ENCODE measurements at places on chromosomes 5 and 9. TPM values are rescaled to one million over a fixed set of nuclear protein-coding genes. Genes with fewer than 3 reads are reported as not detected.

The SAXO1 gene
- not detected for total RNA-seq

DNA sequence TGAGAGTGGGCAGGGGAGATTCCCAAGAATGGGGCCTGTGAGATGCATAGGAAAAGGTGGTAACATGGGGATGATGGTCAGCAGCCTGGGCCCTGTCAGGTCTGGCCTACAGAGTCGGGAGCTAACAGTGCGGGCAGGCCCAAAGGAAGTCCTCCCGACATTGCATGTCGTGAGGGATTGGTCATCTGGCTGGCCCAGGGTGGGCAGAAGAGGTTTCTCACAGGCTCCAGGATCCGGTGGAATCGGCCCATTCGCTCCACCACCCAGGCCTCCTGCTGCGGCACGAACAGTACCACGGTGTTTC is 514 bp downstream of the STOML2 start:
- H3K4me3 ChIP-seq = peak overlapping the region; percentile 52
- peaks cover 9% of the 10 kb centered on the region for H3K36me3 ChIP-seq
- no peaks in the 10 kb centered on the region for H3K27me3 ChIP-seq
- H3K4me1 ChIP-seq = peaks cover 9% of the 10 kb centered on the region

The GALT gene
- 9.0 TPM for total RNA-seq

DNA sequence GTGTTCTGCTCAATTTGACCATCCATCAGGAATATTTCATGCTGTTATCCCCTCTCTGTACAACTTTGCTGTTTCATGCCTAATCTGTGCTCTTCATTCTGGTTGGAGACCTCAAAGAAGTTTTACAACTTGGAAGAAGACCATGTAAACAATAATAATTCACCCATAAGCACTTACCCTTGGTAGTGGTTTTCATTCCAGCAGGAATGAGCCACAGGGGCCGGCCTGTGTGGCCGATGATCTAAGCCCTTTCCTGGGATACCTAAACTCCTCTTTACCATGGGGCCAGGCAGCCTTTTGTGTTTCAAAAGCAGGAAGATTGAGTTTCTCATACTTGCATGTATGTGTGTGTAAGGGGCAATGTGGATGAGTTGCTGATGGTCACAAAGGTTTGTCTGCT is 165.0 kb downstream of the FGF1 start:
- H3K27me3 ChIP-seq = no peaks in the 10 kb centered on the region
- DNase-seq = peak; percentile 87
- peak overlapping the region; percentile 31 for H3K27ac ChIP-seq
- H3K4me1 ChIP-seq = peaks cover 18% of the 10 kb centered on the region

DNA sequence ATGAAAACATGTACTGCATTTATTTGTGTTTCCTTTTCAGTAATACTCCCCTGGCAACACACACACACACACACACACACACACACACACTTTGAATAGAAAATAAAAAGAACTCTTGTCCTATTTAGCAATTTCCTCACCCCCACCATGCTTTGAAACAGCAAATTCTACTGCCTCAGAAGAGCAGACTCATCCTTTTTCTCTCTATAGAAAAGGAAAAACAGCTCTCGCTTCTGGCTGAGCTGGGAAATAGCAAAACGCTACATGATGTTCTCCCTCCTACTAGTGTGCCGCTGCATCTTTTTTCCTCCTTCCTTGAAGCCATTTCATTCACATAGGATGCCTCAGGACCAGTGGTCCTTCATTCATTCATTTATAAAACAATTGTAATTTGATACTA is 453.6 kb downstream of the CSNK1G3 start:
- no peak overlapping the region for H3K4me3 ChIP-seq
- no peaks in the 10 kb centered on the region for H3K27me3 ChIP-seq
- H3K27ac ChIP-seq = no peak overlapping the region
- no peak for DNase-seq

The PCDHA9 gene
- under 0.01 TPM for total RNA-seq

DNA sequence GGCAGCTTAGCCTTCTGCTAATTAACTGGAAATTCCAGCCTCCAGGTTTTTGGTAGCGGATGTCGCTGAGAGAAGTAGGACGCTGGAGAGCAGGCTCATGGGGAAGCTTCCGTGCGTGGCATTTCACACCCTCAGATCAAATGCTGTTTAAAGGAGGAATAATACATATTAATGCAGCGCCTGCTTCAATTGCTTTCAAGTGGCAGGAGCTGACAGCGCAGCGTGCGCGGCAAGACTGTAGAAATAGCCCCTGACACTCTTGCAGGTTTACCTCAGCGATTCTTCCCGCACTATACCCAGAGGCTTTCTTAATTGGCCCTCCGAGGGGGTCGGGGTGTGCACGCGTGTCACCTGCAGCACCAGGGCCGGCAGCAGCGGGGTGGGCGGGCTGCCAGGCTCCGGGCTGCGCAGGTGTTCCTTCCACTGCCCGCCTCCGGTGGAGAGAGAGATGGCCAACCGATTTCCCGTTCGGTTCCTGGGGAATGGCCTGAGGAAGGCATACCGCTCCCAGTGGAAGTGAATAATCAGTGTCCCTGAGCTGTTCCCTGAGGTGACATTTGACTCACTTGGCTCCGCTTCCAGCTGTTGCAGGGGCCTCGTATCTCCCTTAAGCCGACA is 427.9 kb downstream of the KCTD16 start:
- H3K4me1 ChIP-seq = no peaks in the 10 kb centered on the region
- H3K27ac ChIP-seq = no peak overlapping the region
- no peaks in the 10 kb centered on the region for H3K27me3 ChIP-seq
- no peak overlapping the region for H3K4me3 ChIP-seq
- no peaks in the 10 kb centered on the region for H3K36me3 ChIP-seq

DNA sequence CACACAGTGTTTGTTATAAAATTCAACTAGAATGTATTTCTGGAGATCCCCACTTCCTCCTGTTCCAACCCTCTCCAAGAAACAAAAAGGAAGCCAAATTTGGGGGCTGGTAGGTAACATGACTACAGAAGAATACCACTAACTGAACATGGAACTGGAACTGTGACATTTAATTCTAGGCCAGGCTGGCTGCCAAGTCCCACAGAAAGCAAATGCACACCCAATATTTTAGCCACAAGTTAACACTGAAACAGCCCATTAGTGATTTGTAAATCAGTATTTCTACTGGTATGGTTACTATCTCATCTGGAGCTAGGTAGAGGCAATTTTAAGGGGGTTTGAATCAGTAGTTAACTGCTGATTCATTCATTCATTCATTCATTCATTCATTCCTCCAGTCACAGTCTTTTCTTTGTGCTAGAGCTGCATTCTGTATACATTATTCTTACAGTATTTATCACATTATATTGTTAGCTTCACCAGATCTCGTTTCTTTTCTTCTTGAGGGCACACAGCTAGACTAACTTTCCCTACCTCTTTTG is 131.7 kb upstream of the GDNF start:
- H3K36me3 ChIP-seq = no peaks in the 10 kb centered on the region
- DNase-seq = peak; percentile 44
- H3K4me3 ChIP-seq = no peak overlapping the region
- H3K27me3 ChIP-seq = no peaks in the 10 kb centered on the region

GRCh38 chr9:132018957-132019405 is 60.7 kb downstream of the MED27 start:
- H3K27me3 ChIP-seq = no peaks in the 10 kb centered on the region
- H3K27ac ChIP-seq = no peak overlapping the region
- peaks cover 14% of the 10 kb centered on the region for H3K4me1 ChIP-seq
- no peak overlapping the region for H3K4me3 ChIP-seq
- H3K36me3 ChIP-seq = no peaks in the 10 kb centered on the region

DNA sequence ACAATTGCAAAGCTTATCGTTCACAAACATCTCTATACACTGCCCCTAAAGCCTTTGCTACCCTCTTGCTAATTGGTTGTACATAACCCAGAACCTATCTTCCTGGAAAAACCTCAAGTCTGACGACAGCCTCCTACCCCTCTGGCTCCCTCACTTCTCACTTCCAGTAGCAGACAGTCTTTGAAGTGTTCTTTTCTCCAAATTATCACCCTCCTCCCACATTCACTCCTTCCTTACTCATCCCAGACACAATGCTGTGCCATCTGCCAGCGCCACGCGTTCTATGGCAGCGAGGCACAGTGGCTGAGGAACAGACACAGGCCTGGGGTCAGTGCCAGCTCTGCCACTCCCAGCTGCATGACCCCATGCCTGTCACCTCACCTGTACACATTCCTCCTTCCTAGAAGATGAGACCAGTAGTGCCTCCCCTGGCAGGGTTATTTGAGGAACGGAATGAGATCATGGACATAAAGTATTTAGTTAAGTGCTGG is 27.7 kb downstream of the CLTA start:
- no peak overlapping the region for H3K27ac ChIP-seq
- H3K4me1 ChIP-seq = no peaks in the 10 kb centered on the region
- H3K36me3 ChIP-seq = peaks cover 28% of the 10 kb centered on the region
- H3K27me3 ChIP-seq = no peaks in the 10 kb centered on the region
- no peak overlapping the region for H3K4me3 ChIP-seq

The EMB gene
- total RNA-seq = not detected
